Stimulated activated CD8-positive, alpha-beta memory T cell treated with anti-CD3 and anti-CD28 coated beads, Interleukin-4, amount 100 ng/mL, for 1 hour (primary cell): ENCODE measurements at places on chromosomes 6 and 20.

DNA sequence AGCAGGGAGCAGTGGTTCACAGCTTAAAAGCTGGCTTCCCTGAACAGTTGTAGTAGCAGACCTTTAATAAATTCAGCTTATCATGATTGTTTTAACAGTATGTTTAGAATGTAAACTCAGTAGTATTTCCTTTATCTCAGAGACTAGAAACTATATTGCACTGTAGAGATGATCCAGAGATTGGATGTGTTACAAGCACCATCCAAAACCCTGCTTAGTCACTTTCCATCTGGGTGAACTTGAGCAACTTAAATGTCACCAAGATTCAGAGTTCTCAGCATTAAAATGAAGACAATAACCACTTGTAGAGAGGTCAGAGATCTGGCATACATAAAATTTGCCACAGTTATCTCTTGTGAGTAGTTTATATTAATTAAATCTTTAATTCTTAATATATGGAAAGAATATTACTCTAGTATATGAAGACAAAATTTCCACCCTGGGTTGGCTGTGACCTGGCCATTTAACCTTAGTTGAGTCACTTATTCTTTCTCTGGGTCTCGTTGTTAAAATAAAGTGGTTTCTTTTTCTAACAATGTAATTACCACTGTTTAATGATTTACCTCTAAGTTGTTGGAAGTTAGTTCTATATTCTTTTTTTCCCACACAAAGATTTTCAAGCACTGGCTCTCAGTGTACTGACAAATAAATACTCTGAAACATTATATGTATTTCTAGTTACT lies 239.2 kb upstream of the FKBP1C start:
- no peak for DNase-seq

DNA sequence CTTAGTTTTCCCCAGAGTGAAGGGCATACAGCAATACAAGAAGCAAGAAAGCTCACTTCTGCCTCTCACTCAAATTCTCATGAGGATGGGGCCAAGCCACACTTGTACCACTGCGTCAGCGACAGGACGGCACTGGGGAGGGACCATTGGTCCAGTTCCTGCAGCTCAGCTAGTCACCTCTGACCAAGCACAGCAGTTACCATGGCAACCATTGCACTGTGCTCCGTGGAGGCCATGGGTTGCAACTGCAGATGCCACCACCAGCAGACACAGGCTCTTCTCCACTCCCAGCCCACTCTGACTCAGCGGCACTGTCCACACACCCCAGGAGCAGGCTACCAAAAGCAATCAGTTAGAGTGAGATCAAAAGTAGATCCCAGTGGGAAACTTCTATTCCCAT lies 441.1 kb upstream of the ARID1B start:
- no peak for DNase-seq

GRCh38 chr6:119348096-119348747 lies 1.3 kb downstream of the MAN1A1 start:
- no peak for DNase-seq

GRCh38 chr6:14035071-14035847 lies 82.3 kb upstream of the CD83 start:
- no peak for DNase-seq

GRCh38 chr6:154848580-154848979 lies 115.4 kb downstream of the SCAF8 start:
- DNase-seq = no peak

DNA sequence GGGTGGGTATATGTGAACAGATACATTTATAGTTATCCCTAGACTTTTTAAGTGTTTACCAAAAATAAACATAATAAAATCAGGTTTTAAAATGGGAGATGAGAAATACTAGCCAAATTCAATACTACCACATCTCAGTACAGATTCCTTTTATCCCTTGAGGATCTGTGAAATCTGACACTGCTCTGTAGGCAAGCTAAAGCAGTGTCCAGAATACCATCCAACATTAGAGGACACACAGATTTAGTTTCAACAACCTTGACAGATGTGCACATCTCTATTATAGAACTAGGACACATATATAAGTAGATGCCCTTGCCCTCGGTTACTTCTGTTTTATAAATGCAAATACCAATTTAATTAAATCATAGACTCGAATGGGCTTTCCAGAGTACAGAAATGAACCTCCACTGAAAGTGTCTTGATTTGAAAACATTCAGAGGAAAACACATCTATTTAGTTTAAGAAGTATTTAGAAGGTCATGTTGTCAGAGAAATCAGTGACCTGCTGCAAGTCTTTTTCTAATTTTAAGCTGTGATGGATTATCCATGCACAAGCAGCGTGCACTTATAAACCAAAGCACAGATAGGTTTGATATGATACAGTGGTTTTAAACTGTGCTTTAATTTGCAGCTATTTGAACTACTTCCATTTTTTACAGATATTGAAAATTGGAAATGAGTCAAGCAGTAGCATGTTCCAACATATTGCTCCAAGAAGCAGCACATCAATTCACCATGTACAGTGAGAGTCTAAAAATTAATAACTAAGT lies 156.3 kb upstream of the EPHA7 start:
- no peak for DNase-seq

DNA sequence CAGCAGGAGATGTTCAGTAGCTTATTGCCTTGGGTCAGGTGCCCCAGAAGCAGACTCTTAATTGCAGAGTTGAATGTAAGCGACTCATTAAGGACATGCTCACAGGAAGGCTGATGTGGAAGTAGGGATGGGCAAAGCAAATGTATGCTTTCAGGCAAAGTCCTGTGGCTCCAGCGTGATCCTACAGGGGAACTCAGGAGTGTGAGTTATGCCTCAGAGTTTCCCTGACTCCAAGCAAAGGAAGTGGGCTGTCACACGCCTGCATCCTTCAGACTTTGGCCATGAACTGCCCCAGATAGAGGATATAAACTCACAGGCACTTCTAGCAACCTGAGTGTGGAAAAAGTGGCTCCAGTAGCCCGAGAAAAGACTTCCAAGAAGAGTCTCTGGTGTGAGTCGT lies 64.9 kb upstream of the ZNF133 start:
- DNase-seq = no peak

DNA sequence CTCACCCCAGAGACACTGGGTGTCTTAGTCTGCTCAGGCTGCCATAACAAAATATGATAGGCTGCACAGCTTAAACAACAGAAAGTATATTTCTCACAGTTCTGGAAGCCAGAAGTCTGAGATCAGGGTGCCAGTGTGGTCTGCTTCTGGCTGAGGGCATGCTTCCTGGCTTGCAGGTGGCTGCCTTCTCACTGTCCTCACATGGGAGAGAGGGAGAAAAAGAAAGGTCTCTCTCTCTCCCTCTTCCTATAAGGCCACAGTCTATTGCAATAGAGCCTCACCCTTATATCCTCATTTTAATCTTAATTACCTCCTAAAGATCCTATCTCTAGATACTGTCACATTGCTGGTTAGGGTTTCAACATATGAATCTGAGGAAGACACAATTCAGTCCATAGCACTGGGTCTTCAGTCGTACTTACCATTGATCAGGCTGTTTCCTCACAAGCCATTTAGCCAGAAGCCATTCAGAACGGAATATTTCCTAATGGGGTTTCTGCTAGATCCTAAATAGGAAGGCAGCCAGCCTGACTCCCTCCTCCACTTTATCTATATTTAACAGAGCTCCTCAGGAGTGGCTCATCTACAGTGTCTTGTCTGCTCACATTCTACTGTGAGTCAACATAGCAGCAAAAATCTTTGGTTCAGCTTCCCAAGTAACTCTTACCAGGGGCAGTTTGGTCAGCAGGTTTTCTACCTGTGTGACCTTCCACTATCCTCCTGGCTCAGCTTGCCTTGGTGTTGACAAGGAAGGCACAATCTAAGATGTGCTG lies 42.2 kb downstream of the CD164 start:
- DNase-seq = no peak

DNA sequence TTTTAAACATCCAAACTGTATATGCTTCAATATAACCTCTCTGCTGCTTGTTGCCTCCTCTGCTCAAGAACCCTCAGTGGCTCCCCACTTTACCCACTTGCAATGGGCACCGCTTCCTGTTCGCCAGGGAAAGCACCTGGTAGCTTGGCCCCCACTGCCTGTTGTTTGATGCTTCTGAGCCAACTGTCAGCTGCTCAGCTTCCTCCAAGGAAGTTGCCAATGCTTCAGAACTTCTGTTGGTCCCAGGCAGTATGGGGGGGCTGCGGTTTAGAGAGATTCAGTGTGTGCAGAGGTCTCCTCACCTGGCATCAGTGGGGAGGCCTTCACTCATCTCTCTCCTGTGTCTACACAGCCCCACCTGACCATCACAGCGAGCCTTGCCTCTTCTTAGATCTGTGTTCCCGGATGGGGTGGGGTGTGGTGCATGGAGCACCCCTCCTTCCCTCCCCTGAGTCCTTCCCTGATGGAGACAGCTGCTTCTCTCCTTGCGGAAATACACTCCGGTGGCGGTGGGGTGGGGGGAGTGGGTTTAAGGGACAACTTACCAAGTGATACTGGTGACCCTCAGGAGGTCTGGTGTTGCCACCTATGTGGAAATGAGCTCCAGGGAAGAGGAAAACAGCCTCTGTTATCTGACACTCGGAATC lies 308.1 kb downstream of the CDH26 start:
- no peak for DNase-seq

DNA sequence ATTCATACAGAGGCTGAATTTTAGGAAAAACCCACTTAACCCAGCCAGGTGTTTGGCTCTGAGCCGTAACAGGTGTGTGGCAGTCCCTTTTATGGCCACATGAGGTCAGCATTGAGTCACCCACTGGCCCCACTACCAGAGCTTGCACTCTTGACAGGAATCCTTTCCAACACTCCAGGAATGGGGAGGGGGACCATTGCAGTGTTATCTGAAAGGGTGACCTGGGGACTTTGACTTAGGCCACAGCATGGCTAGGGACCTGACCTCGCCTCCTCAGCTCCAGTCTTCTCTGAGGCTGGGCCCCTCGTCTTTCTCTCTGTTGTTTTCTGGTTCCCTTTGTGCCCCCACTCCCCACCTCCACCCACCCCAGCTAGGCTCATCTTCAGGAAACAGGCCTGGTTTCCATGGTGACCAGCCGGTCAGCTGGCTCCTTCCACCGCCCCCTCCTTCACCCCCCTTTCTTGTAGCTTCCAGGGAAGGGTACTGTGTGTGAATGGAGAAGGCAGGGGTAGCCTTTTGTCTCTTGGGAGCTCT lies 2.1 kb upstream of the TMEM151B start:
- no peak for DNase-seq

- DNase-seq = no peak
Observed at GRCh38 chr6:13561624-13562267, 12.7 kb upstream of the SIRT5 start.

DNA sequence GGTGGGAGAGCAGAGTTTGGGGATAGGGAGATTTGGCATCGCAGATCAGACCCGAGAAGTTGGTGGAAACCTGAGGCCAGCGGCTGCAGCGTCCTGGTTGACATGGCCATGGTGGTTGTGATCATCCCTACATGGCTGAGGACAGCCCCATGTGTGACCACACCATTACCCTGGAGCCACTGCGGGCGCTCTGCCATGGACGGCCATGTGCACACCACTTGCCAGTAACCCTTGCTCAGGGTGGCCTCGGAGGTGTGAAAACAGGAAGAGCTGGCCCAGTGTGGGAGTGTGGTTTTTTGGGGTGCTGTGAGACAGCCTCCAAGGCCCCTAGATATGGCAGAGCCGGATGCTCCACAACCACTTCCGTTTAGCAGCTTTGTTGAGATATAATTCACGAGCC lies 64.4 kb downstream of the TMEM242 start:
- DNase-seq = no peak

- DNase-seq = no peak
Observed at GRCh38 chr20:51531141-51531710, 11.3 kb downstream of the NFATC2 start.

GRCh38 chr6:81895511-81896185 lies 143.2 kb upstream of the TENT5A start:
- DNase-seq = no peak

- DNase-seq = no peak
Observed at GRCh38 chr6:168222115-168223043, 97.2 kb downstream of the DACT2 start.

DNA sequence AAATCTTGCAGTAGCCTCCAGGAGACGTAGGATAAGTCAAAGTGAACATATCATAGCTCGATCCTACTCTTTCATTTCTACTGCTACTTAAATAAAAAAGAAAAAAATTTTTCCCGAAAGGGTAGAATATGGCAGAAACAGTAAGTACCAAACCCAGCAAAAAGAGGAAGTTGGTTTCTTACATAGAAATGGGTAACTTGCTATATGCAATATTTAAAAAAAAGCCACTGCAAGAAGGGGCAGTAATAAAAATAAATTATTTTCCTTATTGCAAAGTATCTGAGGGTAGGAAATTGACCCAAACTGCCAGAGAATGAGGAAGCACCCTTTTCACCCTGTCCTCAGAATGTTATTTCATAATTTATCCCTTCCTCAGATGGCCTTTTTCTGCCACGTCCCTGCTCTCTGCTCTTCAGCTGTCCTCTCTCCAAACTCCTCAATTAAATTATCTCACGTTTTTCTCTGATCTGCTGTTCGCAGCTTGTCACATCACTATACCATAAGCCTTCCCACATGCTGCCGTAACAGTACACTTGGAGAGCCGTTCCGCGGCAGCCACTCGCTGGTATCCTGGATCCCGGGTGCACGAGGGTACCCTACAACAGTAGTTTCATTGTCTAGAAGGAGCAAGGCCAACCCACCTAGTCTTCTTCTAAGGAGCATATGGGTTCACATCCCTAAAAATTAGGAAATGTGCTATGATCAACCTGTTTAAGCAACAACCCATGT lies 149.6 kb downstream of the BACH2 start:
- no peak for DNase-seq

DNA sequence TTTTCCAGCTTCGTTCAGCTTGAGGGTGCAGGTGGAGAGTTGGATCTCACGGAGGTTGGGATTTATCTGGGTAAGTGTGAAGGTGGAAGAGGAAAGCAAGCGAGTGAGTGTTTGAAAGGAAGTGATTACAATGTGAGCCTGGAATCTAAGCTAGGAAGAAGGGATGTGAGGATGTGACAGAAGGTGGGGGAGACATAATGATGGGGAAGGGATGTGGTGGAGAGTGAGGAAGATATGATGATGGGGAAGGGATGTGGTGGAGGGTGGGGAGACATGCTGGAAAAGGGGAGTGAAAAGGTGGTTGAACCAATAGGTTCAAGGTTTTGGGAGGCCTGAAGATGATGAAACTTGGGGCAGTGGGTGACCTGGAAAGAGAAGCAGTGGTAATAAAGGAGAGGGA lies 23.2 kb downstream of the KIAA1755 start:
- no peak for DNase-seq

- DNase-seq = no peak
Observed at GRCh38 chr6:36980876-36981619, 4.9 kb downstream of the MTCH1 start.
